ENCODE measurements at places on chromosomes 7 and 10.
A peak's percentile ranks its signal among the peaks of the same experiment; 100 is the strongest.

GRCh38 chr10:782751-783648 lies 93.5 kb upstream of the DIP2C start:
- DNase-seq: no peak

DNA sequence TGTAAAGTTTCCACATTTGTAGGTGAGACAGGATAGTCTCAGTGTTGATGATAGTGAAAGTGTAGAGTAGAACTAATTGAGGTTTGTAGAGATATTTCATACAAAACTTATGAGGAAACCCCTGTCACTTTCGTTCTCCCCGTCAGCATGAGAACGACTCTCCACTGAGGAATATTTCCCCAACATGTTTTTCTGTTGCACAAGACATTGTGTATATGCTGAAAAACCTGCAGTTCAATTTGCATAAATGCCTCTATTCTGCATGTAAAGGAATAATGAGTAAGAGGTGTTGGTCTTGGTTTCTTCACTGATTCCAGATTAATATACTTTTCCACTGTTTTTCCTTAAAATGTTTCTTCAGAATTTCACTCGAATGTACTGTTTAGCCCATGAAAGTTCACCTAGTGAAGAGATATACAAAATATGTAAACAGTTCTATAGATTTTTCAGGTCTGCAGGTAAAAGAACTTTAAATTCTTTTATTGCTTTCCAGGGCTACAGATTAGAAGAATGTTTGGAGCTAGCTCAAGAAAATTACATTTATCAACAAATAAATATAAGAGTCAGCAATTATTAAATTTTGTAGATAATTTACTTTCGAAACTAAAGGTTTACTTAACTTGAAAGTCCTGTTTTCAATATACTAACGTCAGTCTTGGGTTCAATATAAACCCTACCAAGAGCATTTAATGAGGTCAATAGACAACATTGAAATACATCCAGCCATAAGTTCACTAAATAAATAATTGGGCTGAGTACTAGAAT lies 37.2 kb downstream of the HEPACAM2 start:
- DNase-seq: no peak

DNA sequence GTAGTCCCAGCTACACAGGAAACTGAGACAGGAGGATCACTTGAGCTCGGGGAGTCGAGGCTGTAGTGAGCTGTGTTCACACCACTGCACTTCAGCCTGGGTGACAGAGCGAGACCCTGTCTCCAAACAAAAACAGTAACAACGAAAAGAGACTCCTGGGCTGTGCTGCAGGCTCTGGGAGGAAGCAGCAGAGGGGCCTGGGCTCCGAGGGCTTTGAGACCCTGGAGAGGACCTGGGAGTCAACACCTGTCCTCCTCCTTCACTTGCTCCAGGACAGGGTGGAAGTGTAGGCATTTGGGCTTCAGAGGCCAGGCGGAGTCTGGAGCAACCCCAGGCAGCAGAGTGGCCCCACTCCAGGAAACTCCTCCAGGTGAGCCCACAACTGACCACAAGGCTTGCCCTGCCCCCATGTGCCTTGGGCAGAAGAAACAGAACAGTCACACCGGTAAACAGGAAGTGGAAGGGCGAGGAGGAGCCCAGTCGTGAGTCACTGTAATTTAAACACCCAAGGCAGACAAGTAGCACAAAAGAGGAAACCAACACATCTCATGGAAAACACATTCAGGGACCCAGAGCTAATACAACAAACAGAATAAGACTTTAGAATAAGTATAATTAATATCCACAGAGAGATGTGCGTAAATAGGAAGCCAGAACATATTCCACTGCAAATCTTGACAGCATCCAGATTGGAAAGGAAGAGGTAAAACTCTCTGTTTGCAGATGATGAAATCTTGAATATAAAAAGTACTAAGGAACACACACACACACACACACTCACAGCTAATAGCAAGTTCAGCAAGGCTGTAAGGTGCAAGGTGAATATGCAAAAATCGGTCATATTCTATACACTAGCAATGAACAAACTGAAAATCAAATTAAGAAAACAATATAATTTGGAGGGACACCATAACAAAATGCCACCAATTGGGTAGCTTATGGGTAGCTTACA lies 20.5 kb upstream of the RASGEF1A start:
- no peak for DNase-seq

GRCh38 chr10:59019603-59020002 lies 156.8 kb upstream of the PHYHIPL start:
- DNase-seq: peak; percentile 10

DNA sequence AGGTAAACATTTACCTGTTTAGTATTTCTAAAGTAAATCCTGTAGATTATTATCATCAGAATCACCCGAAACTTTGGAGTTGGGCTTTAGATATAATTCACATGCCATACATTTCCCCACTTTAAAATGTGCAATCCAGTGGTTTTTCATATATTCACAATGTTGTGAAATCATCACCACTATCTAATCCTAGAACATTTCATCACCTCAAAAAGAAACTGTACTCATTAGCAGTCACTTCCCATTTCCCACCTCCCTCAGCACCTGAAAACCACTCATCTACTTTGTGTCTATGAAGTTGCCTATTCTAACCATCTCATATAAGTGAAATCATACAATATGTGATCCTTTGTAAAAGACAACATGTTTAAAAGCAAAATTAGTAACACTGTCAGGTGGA lies 182.6 kb downstream of the FZD1 start:
- DNase-seq: no peak

GRCh38 chr10:117457932-117458331 lies 82.7 kb upstream of the PDZD8 start:
- no peak for DNase-seq

DNA sequence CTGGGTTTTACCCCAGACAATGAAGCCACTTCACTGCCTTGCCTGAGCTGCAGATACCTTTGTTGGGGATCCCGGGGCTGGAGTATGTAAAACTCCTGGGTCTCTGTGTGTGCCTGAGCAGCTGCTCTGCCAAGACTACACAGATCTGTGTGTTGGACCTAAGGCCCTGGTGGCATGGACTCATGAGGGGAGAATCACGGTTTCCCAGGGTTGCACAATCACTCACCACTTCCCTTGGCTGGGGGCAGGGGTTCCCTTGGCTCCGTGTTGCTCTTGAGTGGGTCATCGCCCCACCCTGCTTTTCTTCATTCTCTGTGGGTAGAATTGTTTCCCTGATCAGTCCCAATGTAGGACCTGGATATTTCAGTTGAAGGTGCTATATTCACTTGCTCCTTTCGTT lies 13.9 kb upstream of the TBATA start:
- DNase-seq: peak; percentile 22

DNA sequence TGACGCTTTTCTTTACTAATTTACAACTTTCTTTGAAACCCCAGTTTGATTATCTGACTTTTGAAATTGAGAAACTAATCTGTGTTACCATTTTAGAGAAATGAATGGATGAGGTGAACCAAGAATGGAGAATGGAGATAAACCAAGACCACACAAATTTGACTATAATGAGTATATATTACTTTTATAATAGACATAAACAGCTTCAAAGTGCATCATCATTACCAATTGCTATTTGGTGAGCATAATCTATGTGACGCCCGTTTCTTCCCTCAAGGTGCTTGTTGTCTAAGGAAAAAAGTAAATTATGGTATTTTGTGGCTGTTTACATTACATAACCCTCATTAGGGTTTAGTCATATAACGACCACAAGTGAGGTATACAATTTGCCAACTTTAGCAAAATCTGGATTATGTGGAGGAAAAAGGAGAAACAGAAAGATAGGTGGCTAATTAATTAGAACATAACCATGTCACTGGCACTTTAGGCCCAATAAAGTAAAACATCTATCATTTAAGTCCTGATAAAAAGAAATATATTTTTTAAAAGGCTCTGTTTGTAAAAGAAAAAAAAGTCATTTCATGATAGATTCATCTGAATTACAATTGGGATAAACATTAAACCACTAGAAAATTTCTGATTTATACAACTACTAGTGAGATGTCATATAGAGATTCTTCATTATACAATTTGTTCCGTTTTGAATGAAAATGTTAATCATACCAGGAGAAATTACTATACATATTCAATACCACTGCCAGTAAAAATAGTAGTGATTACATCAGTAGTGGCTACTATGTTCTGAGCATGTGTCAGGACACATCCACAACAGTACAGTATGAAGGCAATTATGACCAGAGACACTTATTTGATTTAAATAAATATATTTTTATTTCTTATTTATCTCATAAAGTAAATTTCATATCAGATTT lies 118.2 kb upstream of the FAM133B start:
- DNase-seq: no peak

GRCh38 chr7:27960415-27960814 lies 220.2 kb downstream of the JAZF1 start:
- no peak for DNase-seq

- DNase-seq: no peak
Measured at GRCh38 chr7:151381348-151382078, 28.3 kb downstream of the WDR86 start.

DNA sequence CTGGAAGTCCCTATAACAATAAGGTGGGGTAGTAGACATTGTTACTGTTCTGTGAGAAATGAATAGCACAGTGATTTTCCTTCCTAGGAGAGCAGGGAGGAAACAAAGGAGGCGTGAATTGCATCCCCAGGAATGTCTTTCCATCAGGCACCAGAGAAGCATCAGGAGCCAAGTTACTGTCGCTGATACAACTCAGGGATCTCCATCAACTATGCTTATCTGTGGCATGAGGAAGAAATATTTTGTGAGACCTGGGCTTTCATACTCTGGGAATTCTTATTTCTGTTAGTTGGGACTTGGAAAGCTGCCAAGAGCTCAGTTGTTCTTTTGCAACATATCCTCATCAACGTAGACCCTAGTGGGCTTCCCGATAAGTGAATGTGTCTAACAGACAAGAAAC lies 622.3 kb downstream of the SUGCT start:
- DNase-seq: peak; percentile 17

DNA sequence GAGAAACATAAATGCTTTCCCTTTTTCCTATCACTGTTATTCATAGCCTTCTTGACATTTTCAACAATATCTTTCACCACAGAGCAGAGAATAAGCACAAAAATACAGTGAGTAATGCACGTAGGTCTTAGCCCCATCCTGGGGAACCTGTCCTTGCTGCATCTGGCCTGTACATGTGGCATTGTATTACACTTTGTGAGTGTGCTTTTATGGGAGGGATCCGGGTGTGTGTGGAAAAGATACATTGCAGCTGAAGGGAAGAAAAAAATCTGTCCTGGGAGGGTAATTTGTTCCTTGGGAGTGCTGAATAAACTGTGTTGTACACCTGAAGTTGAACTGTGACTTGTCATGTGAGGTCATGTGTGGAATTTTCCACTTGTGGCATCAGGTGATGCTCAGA lies 422.7 kb upstream of the LRGUK start:
- no peak for DNase-seq

DNA sequence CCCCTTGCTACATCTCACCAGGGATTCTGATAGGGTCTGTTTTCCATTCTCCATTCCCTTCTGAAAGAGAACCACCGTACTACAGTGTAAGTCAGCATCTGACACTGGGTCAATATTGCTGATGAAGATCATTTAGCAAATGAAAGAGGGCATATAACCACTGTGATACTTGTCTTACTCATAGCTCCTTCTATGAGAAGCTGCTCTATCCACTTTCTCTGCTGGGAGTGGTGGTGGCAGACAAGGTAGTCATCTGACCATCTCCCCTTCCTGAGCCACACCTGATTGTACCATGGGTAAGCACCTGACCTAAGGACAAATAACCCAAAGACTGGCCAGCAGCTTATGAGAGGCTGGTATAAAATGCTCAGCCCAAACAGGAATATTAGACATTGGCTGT lies 220.4 kb downstream of the DOCK4 start:
- no peak for DNase-seq

- DNase-seq: no peak
Measured at GRCh38 chr10:122191936-122192541, 79.1 kb upstream of the BTBD16 start.

DNA sequence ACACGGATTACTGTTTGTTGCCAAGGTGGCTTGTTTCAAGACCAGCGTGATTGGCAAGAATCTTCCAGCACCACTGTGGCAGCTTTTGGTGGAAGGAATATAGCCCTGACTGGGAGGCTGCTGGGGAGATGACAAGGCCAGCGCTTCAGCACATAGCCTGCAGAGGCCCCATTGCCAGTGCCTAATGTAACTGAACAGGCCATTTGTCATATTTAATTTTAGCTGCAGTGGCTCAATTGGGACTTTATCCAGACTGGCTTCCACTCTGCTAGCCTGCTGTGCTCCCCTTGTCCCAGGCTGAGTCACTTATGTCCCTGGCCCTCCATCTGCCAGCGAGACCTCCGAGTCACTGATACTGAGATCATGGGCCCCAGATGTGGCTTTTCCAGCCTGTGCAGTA lies 483.1 kb downstream of the GALNT17 start:
- no peak for DNase-seq

GRCh38 chr10:130777507-130778165 lies 533.9 kb downstream of the TCERG1L start:
- no peak for DNase-seq

DNA sequence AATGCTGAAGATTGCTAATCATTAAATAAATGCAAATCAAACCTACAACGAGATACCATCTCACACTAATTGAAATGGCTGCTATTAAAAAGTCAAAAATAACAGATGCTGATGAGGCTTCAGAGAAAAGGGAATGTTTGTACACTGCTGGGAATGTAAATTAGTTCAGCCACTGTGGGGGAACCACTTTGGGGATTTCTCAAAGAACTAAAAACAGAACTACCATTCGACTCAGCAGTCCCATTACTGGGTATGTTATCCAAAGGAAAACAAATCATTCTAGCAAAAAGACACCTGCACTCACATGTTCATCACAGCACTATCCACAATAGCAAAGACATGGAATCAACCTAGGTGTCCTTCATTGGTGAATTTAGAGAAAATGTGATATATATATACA lies 379.0 kb upstream of the CNTNAP2 start:
- no peak for DNase-seq

GRCh38 chr10:62059217-62059920 lies 157.9 kb downstream of the ARID5B start:
- DNase-seq: peak; percentile 74

DNA sequence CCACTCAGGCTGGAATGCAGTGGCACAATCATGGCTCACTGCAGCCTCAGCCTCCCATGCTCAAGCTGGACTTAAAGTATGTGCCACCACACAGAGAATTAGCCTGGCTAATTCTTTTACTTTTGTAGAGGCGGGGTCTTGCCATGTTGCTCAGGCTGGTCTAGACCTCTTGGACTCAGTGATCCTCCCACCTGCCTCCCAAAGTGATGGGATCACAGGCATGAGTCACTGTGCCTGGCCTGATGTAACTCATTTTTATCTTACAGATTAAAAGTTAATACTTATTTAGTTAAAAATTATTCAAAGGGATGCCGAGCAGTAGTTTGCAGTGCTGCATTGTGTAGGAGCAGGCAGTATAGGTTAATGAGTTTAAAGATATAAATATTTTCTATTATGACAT lies 12.6 kb upstream of the PLXDC2 start:
- no peak for DNase-seq

GRCh38 chr10:62613424-62613823 lies 191.1 kb upstream of the ADO start:
- DNase-seq: peak; percentile 85

- no peak for DNase-seq
Measured at GRCh38 chr7:14226126-14226525, 236.7 kb upstream of the ETV1 start.

- DNase-seq: peak; percentile 4
Measured at GRCh38 chr7:147014286-147014955, 897.8 kb downstream of the CNTNAP2 start.
